Activated T-cell treated with anti-CD3 and anti-CD28 coated beads for 48 hours (primary cell): ENCODE measurements at places on chromosomes 13 and 19.

DNA sequence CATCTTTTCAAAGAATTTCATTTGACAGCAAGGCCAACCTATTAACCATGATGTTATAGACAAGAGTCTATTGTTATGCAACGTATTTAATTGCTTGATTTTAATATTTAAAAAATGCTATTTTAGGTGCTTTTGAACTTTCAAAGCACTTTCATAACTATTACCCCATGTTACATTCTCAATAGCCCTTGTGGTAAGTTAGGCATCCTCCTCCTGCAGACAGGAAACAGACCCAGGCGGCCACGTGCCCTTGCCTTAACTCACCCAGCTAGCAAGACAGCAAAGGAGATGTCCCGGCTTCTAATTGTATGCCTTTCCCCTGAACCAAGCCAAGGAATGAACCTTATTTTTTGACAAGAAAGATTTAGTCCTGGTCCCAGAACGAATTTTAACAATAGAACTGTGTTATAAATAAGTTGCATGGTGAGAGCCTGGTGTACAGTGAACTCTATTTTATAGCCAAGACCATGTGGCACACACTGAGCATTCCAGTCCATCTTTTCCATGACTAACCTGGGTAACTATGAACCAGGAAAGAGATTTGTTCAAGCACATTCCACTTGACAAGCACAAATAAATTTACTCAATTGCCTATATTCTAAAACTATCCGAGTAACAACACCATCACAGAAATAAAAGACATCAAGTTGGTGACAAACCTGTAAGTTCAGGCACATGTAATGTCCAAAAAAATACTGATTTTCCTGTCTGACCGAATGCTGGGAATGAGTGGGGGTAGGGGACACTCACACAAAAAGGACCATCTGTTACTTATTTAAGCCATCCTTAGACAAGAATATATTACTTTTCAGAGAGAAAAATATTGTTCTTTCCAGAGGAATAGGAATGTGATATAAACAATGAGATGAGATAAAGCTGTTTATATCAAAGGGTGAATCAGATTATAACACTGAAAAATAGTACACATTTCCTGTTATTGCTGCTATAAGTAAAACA is 163.0 kb downstream of the EFNB2 start:
- DNase-seq = no peak

DNA sequence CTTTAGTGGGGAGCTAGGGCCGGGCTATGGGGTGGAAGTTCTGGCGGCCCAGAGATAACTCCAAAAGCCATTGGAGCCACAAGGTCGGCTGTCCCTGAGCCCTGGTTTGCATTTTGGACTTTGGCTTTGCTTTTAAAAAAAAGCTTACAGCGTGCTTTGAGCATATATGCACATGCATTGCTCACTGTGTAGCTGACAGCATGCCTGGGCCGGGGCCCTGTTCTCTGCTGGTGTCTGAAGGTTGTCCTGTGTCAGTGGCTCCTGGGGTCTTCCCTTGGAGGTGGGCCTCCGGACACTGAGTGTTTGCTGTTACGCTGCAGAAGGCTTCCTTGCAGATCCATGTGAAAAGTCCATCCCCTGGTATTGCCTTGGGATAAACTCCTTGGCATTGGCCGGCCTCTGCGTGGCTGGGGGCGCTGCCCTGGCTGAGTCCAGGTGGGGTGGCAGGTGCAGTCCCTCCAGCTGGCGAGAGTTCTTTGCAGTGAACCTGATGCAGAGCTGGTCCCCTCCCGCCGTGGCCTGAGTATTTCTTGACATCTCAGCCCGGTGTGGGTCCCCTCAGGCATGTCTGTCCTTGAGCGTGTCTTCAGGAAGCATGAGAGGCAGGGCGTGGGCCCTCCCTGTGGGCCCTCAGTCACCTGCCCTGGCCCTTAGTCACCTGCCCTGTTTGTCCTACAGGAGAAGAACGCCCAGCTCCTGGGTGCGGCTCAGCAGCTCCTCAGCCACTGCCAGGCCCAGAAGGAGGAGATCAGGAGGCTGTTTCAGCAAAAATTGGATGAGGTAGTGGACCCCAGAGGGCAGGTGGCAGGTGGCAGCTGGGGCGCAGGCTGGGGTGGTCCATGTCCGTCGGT is 23.0 kb downstream of the PLEKHJ1 start:
- no peak for DNase-seq

DNA sequence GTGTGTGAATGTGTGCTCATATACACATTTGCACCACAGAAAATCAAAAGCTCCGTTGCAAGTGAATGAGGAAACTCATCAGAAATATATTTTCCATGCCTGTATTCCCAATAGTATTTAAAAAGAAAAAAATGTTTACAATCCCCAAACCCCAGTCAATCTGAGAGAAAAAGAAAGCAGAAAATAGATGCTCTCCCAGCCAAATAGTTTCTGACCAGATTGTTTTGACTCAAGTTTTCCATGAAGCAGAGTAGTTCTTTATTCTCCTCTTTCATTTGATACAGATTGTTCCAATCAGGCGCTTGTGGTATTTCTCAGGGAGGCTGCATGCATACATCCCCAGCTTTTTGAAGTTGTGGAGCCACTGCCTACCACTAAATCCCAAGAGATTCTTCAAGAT is 110.6 kb downstream of the STARD13 start:
- DNase-seq = no peak

DNA sequence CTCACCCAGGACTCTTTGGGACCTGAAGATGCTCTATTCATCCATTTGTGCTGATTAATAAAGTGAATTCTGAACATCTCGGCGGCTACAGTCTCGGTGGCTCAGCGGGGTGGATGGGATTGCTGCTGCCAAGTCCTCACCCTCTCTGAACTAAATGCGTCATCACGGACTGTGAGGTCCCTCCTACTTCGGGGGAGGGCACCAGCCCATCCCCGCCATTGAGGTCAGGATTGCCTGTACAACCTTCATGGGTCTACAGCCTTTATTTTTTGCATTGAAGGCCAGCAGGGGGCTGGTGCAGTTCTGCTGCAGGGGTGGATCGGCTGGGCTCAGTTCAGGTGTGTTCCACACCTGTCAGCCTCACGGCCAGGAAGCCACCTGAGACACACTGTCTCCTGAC is 181.8 kb downstream of the COL4A1 start:
- DNase-seq = no peak

DNA sequence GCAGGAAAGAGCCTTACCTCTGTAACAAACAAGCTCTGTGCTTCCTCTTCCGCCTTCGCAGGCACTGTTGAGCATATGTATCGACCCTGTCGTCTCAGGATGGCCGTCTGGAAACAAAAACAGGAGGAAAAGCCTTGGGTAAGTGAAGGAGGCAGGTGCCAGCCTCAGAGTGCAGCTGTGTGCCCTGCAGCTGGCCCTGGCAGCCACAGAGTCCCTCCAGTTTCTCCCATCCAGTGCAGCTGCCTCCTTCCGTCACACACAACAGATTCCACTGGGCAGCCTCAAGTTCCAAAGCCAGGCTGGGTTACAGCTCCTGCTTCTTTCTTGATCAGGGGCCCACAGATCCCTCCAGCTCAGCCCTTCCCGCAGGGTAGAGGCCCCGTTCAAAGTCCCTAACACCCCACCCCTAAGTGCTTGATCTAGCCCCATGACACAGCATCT is 47.7 kb downstream of the DOCK9 start:
- DNase-seq = no peak

DNA sequence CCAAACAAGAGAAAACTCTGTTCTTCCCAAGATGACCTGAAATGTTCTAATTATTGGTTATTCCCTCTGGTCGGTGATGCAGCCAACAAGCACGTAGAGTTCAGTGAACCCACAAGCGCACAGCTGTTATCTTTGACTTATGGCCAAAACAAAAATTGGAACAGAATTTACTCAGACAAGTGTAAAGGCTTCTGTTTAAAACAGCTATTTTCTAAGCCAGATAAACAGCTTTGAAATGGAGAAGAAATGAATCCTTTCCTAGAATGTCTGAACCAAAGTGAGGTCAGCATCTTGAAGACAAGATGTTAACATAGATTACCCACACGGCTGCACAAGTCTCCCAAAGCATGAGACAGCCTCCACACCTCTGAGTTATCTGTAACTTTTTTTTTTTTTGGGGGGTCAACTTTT is 669.2 kb downstream of the DIAPH3 start:
- DNase-seq = no peak

DNA sequence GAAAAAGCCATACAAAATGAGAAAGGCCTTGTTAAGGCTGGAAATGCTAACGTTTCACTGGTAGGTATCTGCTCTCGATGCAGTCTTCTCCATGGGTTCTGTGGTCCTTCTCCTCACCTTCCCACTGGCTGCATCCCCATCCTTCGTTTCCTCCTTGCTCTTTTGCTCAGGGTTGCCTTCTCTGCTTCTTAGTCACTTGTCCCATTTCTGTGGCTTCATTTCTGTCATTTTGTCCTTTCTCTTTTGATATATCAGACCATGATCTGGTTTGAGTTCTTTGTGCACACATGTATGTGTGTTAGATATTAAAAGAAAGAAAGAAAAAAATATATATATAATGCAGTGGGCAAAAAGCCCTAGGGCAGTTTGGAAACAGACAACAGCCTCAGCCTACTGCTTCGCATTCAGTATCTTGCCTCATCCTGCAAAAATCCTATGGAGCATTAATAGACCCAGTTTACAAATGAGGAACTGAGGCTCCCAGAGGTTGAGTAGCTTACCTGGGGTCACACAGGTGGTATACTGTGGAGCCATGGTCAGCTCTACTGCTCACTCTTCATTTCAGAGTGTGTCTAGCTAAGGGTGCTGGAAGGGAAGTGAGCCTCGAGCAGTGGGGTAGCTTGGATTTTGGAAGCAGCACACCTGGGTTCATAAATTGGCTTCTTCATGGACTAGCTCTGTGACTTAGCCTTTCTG is 57.6 kb upstream of the MEDAG start:
- no peak for DNase-seq

- DNase-seq = no peak
Measured at GRCh38 chr13:107296804-107297203, 728.9 kb upstream of the ARGLU1 start.
